ENCODE measurements at places on chromosomes 5 and 9.

DNA sequence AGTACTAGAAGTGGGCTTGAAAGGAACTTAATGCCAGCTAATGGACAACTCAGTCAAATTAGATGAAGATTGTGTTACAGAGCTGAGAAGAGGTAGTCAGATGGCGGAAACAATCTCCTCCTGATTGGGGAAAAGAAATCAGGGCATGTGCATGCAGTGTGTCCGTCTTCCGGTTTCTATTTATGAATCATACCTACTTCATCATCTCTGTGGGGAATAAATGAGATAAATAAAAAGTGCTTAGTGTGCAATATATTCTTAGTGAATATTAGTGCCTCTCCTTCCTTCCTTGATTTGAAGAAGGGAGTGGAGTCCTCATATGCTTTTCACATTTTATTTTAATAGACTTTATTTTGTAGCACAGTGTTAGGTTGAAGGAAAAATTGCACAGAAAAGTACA lies 108.7 kb upstream of the NFIL3 start:
- DNase-seq, result no peak

DNA sequence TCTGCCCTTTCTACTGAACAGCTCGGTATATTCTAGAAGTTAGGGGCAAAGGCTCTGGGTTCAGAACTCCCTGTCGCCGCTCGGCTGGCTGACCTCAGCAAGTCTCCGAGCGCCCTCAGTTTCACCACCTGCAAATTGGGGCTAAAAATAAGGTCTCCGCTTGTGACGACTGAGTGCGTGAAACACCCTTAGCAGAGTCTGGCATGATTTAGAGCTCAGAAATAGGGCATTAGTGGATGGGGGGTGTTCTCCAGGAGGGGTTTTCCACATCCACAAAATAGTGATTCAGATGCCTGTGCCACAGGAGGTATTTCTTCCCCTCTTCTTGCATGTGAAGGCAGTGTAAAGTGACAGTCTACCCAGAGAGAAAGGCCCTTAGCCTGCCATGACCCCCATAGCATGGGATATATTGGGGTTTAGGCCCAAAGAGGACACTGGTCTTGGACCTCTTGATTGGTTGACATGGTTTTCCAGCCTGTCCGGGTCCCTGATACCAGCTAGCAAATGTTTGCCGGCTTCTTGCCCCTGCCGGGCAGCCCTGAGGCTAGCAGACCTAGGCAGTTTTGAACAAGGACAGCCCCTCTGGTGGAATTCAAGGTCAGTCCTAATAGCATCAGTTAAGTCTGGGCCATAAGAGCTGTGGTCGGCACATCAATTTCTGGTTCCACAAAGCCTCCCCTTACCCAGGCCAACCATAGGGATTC lies 1.4 kb downstream of the ERGIC1 start:
- DNase-seq, result no peak

DNA sequence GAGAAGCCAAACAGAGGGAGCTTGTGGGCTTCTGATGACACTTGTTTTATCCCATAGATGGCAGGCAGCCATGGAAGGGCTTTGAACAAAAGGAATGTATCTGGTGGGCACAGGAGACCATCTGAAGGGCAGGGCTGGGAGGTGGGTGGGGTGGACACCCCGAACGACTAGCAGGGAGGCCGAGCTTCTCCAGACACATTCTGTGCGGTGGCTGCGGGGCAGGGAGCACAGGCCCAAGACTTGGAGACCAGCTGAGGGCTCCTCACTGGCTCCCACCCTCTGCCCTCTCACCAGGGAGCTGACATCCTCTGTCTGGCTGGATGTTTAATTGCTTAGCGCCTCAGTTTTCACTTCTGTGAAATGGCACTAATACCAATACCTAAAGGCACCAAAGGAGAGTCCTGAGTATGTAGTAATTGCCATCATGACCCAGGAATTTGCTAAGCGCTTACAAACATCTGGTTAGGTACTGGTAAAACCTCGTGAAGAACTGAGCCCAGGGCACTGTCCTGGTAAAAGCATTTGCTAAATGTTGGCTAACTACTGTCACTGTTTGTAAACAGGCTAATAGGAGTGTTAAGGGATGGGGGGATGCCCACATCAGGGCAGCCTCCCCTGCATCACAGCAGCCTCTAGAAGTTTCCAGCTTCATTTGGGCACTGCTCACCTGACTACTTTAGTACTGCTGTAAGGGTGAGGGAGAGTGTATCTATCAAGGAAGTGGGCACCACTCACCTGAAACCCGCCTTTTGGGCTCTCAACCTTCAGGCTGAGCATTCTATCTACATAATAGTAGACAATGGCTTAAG lies 2.1 kb upstream of the PHF2 start:
- DNase-seq, result no peak

DNA sequence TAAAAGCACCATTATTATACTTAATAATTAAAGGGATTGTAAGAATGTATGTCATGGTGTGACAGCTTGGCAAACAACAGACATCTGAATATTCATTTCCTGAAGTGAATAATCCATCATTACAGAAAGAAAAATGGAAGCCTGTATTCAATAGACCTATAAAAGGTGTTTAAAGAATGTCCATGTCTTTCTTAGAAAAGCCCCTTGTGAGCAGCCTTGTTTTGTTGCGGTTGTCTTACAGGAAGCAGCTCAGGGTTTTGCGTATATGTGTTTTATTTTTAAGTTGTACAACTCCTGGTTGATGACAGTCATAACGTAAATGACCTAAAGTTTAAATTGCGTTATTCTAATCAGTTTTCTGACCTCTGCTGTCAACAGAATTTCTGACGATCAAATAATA lies 53.8 kb downstream of the CAST start:
- DNase-seq, result no peak

GRCh38 chr5:120682851-120683250 lies 218.8 kb downstream of the PRR16 start:
- DNase-seq, result no peak

DNA sequence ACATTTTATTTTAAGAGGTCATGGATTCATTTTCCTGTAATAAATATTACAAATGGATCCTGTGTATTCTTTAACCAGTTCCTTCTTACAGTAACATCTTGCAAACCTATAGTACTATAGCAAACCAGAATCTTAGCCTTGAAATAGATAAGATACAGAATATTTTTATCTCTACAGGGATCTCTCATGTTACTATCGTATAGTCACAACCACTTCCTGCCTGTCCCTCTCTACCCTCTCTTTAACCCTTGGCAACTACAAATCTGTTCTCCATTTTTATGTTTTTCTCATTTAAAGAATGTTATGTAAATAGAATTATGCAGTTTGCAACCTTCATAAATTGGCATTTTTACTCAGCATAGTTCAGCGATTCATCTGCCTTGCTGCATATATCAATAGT lies 454.0 kb downstream of the DIRAS2 start:
- DNase-seq, result no peak

DNA sequence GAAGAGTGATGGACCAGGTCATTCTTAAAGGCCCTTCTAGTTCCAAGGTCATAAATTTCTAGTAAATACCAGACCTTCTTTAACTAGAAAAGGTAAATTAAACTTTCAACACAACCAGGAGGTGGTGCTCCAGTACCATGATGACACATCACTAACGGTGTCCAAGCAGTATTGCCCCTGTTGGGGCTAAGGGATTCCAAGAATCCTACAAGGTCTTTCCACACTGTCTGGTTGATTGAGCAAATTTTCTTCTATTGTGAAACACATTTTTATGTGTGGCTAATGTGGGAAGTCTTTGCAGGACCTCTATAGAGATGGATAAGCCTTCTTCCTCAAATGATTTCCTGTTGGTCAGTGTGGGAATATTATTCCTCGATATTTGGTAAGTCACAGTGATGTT lies 459.6 kb upstream of the PAPPA start:
- no peak for DNase-seq

GRCh38 chr5:54533541-54534190 lies 16.1 kb downstream of the SNX18 start:
- no peak for DNase-seq

GRCh38 chr5:83715236-83716065 lies 5.2 kb downstream of the HAPLN1 start:
- no peak for DNase-seq

- no peak for DNase-seq
These were observed 22.6 kb downstream of the PTBP3 start for GRCh38 chr9:112310826-112311225.

DNA sequence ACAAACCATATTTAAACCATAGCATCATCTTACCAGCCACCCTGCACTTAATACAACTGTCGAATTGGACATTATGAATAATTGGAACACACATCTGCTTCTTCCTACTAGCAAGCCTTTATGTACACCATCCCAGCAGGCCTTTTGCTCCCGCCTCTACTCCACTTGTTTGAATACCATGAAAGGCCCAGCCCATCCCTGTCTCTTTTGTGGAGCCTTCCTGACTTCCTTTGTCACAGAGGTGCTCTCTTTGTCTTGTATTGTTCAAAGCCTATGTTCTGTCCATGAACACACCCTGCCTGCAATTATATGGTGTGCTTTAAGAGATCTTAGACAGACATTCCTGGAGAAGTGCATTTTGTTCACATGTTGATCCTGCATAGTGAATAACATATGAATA lies 465.7 kb downstream of the DIRAS2 start:
- DNase-seq, result no peak

- no peak for DNase-seq
These were observed 35.9 kb upstream of the LECT2 start for GRCh38 chr5:135990528-135991255.

- no peak for DNase-seq
These were observed 113.6 kb downstream of the DPYSL3 start for GRCh38 chr5:147396070-147396823.

All from glomerular endothelial cell (primary cell).